ENCODE measurements at places on chromosomes 5 and 9. TPM values are rescaled to one million over a fixed set of nuclear protein-coding genes. Genes with fewer than 3 reads are reported as not detected.
A peak's percentile ranks its signal among the peaks of the same experiment; 100 is the strongest.

The MARVELD2 gene
- total RNA-seq: 0.69 TPM

The EFNA5 gene
- not detected for total RNA-seq

- no peak for ATAC-seq
Measured at GRCh38 chr5:6615034-6615815, 17.6 kb downstream of the NSUN2 start.

GRCh38 chr9:69919461-69920061, 98.9 kb downstream of the CFAP95 start:
- peak; percentile 59 for ATAC-seq
